ENCODE measurements at places on chromosomes 12 and 14. TPM values are rescaled to one million over a fixed set of nuclear protein-coding genes. Genes with fewer than 3 reads are reported as not detected.

The CLEC9A gene
- not detected for polyA plus RNA-seq

The CCDC177 gene
- 0.13 TPM for polyA plus RNA-seq

The APOF gene
- polyA plus RNA-seq, result not detected

The P3H3 gene
- 1.6 TPM for polyA plus RNA-seq

The RNF212B gene
- polyA plus RNA-seq, result not detected

The INSM2 gene
- 5.3 TPM for polyA plus RNA-seq

The CD163 gene
- polyA plus RNA-seq, result not detected
